Coronary artery (tissue), 2 donors: ENCODE measurements at places on chromosomes 3 and 15.

- DNase-seq = no peak
Measured at GRCh38 chr15:99522288-99522687, 43.5 kb upstream of the MEF2A start.

DNA sequence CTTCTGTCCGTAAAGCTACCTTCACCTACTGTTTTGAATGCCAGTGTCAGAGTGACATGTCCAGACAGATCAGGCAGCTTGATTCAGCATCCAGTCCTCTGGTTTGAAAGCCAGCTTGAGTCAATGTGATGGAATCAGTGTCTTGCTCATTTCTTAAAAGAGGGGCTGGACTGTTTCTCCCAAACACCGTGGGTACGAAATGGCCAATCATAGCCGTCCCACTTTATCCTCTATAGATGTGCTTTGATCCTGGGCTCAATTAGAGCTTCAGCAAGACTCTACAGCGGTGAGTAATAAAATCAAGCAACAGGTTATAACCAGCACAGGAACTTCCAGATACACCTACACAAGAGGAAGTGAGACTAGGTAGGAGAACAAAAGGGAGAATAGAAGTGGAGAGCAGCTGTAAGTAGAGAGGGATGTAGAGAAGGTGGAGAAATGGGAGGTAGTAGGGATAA, 17.0 kb upstream of the OR5K1 start:
- no peak for DNase-seq

- no peak for DNase-seq
Measured at GRCh38 chr3:14744556-14744955, 69.6 kb downstream of the C3orf20 start.

- no peak for DNase-seq
Measured at GRCh38 chr3:31765871-31766270, 215.2 kb downstream of the OSBPL10 start.

DNA sequence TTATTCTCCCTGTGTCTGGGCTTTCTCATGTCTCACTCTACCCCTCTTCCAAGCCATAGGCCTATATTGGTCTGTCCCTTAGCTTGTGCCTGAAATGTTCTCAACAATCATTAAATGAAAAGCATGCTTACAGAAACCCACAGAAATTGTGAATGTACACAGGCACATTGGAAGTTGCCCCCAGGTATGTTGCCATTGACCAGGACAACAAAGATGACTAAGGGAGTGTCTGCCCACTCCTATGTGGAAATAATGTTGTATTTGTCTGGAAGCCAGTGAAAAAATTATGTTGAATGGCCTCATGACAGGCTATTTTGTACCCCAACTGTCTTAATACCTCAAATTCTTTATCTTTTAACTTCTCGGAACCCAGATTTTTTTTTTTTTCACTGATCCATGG, 102.0 kb downstream of the TPRG1 start:
- DNase-seq = no peak

DNA sequence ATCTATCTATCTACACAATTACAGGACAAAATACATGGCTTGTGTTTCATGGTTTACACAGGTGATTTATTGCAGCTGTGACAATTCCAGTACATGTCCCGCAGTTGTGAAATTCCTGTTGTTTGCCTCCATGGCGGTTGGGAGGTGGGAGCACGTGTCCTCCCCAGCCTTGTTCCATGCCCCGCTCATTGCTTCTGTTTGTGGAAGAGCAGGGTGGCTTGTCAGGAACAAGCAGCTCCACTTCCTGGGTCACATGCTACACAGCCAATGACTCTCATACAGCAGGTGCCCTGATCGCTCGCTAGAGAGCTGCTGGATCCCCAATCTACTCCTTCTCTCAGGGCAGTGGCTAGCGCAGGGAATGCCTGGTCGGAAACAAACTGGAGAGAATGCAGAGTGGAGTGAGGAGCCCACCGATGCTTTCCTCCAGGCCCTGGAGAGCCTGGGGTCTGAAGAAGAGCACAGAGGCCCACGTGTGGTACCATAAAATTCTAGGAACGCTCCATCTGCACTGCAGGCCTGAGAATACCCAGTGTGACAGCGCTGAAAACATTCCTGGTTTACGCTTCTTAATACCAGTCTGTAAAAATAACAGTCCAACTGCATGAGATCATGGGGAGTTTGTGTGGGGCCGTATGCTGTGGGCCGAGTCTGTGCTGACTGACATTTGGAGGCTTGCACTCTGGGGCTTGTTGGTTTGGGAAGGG, 270.6 kb upstream of the RGMA start:
- no peak for DNase-seq

- no peak for DNase-seq
Measured at GRCh38 chr3:40255532-40255931, 54.0 kb upstream of the EIF1B start.

GRCh38 chr3:17142516-17142915, 257.8 kb downstream of the PLCL2 start:
- DNase-seq = no peak

GRCh38 chr3:8964436-8965370, 1.4 kb upstream of the RAD18 start:
- DNase-seq = no peak

- DNase-seq = no peak
Measured at GRCh38 chr3:48832684-48833083, 15.0 kb downstream of the PRKAR2A start.

DNA sequence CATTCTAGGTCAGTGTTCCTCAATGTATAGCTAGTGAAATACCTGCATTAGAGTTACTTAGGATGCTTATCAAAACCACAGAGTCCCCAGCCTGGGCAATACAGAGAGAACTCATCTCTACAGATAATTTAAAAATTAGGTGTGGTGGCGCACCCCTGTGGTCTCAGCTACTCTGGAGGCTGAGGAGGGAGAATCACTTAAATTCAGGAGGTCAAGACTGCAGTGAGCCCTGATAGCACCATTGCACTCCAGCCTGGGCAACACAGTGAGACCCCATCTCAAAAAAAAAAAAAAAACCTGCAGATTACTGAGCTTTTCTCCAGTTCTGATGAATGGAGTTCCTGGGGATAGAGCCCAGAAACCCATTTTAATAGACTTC, 10.1 kb upstream of the MINDY2 start:
- no peak for DNase-seq

- DNase-seq = no peak
Measured at GRCh38 chr3:78732893-78733292, 1034.9 kb downstream of the ROBO1 start.

GRCh38 chr15:69232144-69232543, 66.6 kb upstream of the PAQR5 start:
- DNase-seq = no peak
